Fibroblast of upper back skin (primary cell): ENCODE measurements at places on chromosomes 11 and 22.
A peak's percentile ranks its signal among the peaks of the same experiment; 100 is the strongest.

- no peak for DNase-seq
Measured at GRCh38 chr11:65773784-65774411, 6.9 kb downstream of the AP5B1 start.

- peak; percentile 49 for DNase-seq
Measured at GRCh38 chr11:73184953-73185671, 33.0 kb upstream of the P2RY2 start.

DNA sequence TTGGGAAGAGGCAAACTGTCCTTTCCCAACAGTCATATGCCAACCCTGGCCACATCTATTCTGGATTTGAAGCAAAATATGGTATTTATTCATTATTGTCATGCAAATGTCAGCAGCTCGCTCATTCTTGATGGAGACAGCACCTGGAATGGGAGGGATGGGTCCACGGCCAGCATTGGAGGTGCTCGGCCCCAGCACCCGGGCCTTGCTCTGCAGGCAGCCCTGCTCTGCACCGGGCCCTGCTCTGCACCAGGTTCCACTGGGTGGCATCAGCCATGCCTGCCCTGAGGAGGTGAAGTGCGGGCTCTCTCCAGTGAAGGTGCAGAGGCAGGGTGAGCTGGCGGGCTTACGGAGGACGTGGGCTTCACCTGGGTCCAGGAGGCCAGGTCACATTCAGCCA lies 19.8 kb downstream of the LRP5 start:
- no peak for DNase-seq

- no peak for DNase-seq
Measured at GRCh38 chr11:45086526-45086925, 59.9 kb upstream of the PRDM11 start.

DNA sequence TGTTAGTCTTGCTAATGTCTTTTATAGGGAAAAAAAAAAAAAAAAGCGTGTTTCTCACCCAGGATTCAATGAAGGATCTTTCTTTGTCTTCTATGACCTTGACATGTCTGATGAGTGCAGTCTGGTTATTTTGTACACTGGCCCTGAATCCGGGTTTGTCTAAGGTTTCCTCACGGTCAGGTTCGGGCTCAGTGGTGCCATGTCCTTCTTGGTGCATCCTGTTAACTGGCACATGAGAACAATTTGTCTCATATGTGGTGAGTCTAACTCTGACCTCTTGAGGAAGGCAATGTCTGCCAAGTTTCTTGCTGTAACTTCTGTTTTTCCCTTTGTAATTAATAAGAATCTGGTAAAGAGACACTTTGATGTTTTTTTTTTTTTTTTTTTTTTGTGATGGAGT lies 12.5 kb downstream of the F2 start:
- DNase-seq, result no peak

DNA sequence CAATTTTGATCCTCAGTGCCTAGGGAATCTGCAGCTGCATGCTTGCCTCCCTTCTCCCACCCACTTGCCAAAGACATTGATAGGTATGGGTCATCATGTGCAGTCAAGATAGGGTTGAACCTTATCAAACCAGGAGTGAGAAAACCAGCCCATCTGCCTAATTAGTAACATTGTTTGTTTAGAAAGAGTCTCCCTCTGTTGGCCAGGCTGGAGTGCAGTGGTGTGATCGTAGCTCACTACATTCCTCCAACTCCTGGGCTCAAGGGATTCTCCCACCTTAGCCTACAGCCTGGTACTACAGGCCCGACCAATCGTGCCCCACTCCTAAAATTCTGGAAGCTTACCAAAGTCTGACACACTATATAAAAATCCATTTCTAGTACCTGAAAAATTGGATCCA lies 4.6 kb downstream of the C11orf71 start:
- DNase-seq, result no peak

- DNase-seq, result no peak
Measured at GRCh38 chr11:44760477-44760872, 33.7 kb downstream of the TSPAN18 start.

DNA sequence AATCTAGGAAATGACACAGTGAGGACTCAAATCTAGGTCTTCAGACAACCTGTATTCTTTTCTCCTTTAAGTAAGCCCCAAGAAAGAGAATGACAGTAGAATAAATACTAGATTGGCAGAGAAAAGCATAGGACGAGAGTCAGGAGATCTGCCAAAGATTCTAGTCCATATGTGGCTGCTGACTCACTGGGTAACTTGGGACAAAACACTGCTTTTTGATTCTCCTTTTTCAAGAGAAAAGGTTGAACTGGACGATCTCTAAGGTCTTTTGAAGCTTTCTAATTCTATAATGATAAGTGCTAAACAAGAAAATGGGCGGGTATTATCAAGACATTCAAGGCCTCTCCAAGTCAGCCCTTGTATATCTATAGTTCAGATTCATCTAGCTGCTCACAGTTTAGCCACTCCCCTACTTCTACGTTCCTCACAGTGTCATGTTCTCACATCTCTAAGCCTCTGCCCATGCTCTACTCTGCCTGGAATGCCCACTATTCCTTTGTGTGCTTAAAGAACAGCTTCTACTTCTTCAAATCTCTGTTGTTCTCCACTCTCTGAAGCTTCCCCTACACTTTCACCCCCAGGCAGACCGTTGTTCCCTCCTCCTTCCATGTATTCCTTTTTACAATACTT lies 53.0 kb downstream of the RELT start:
- DNase-seq, result peak; percentile 67

DNA sequence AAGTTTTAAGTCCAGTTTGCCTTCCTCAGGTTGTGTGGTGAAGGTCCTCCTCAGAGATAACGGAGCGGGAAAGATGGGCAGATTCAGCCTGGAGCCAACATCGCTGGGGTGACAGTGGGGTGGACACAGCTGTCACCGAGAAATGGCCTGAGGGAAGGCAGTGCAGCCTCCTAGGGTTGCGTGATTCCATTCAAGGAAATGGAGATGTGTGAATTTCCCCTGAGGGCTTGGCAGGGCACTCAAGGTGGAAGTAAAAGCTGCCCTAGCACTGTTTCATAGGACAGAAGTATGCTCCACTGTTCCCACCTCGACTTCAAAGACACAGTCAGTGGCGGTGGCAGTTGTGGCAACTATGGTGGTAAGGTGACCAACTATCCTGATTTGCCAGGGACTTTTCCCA lies 15.4 kb upstream of the CAT start:
- DNase-seq, result no peak

- no peak for DNase-seq
Measured at GRCh38 chr11:11987503-11988022, 20.9 kb downstream of the DKK3 start.

DNA sequence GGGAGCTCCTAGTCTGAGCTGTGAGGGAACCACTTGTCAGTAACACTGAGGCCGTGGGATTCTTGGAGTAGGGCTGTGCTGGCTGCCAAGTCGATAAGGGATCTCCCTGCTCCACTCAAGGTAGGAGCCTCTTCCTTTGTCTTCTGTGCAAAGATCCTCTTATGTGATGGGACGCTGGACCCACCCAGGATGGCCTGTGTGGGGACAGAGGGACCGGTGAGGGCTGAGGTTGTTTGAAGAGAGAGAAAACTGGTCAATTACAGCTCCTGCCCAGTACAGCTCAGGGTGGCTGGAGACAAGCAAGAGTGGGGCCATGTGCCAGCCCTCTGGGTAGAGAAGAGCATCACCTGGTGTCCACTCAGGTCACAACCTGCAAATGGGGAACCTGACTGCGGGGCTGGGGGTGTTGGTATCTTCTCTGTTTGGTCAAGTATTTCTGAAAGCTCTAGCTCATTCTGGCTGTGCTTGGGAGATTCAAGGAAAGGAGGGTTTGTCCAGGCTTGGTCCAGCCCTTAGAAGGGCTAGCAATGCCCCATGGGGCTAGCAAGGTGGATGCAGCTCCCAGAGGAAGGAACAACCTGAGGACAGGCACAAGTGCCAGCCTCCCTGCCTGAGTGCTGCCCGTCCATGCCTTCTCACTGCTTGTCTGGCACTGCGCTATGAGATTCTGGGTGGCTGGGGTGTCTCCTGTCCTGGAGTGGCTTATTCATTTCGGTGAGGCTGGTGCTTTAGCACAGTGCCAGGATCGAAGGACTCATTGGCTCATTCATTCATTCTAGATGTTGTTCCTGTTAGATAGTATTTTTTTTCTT lies 27.6 kb upstream of the BAIAP2L2 start:
- no peak for DNase-seq

- no peak for DNase-seq
Measured at GRCh38 chr22:38104084-38104483, 6.4 kb downstream of the BAIAP2L2 start.

GRCh38 chr11:8871171-8871775 lies 39.7 kb upstream of the AKIP1 start:
- DNase-seq, result peak; percentile 97

DNA sequence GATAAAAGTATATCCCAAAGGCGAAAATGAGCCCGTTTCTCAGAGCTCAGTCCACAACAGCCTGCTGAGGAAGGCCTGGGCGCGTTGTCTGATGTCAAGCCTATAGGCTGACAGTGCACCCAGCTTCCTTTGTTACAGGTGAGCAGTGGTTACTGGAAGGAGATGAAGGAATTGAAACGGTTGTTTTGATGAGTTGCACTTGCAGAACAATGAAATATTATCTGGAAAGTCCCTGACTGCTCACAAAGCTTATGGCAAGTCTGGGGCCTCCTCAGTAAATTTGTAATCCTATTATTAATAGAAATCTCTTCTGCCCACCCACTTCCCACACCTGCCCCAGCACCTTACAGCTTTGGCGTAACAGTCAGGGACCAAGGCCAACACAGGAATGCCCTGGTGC lies 77.8 kb downstream of the C11orf91 start:
- no peak for DNase-seq

DNA sequence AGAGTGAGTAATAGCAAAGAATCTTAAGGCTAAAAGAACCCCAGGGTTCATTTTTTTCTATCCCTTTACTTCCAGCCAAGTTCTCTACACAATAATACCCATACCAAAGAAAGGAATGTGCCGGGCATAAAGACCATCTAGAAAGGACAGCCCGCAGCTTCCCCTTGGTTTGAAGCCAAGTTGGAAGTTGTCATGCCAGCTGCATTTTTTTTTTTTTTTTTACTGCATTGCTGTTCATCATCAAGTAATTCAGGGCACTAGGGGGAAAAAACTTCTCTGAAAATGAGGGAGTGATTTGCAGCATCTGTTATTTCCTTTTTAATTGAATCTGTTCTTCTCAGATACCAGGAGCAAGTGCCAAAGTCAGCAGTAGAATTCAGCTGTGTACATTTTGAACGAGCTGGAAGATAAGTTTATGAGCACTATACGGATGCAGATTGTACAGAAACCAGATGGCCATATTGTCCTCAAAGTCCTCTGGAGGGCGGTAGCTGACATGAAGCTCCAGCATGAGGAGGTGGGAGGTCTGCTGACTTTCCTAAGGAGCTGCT lies 56.4 kb downstream of the UBASH3B start:
- DNase-seq, result peak; percentile 44
